Activated T-cell treated with anti-CD3 and anti-CD28 coated beads, Interleukin-2, amount 50 U/mL, for 1 hour (primary cell): ENCODE measurements at places on chromosomes 11 and 22.

DNA sequence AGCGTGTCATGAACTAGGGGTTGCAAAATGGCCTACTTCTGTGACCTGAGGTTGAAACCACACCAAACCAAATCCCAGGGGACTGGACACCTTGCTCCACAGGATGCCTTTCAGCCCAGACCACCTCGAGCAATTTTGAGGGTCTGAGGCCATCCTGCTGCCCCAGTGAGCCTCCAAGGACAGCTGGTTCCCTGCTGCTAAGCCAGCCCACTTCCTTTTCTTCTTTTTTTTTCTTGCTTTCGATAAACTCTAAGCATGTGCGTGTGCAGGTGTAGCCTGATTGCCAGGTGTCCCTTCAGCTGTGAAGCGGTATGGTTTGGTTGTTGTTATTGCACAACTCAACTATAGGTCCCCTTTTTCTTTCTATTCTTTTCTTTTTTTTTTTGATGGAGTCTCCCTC lies 2.7 kb downstream of the CRYBB1 start:
- DNase-seq, result no peak

- no peak for DNase-seq
Observed at GRCh38 chr11:129426776-129427175, 51.1 kb downstream of the BARX2 start.

- DNase-seq, result no peak
Observed at GRCh38 chr11:65954771-65955170, 6.8 kb upstream of the SART1 start.

DNA sequence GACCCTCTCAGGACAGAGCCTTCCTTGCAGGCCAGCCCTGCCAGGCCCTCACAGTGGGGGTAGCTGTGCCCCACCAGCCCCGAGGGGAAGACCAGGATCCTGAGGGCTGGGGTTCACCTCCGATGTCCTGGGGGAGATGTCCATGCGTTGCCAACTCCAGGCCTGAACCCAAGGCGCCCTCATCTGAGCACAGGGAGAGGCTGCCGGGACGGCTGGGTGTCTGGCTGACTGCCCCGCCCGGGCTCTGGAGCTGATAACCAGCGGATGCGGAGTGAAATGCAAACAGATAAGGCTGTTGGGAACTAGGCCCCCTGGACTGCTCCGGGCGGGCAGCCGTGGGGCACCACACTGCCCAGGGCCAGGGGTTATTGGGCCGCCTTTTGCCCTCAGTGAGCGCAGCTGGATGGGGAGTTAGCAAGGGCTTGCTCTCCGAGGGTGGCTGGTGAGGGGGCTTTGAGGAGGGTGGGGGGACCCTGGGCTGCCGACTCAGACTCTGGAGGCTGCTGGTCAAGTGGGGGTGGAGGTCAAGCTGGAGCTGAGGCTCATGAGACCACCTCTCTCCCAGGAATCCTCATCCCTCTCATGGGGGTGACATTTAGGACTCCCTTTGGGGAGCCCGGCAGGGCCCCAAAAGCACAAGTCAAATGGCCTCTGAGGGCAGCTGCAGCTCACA lies 5.6 kb upstream of the MUC6 start:
- DNase-seq, result no peak

GRCh38 chr11:93537767-93538261 lies 5.4 kb downstream of the SMCO4 start:
- no peak for DNase-seq

- DNase-seq, result no peak
Observed at GRCh38 chr11:57566905-57567514, 462 bp downstream of the UBE2L6 start.

GRCh38 chr11:87315229-87315628 lies 277.5 kb downstream of the TMEM135 start:
- no peak for DNase-seq

GRCh38 chr11:30567120-30567519 lies 19.0 kb downstream of the MPPED2 start:
- DNase-seq, result no peak

DNA sequence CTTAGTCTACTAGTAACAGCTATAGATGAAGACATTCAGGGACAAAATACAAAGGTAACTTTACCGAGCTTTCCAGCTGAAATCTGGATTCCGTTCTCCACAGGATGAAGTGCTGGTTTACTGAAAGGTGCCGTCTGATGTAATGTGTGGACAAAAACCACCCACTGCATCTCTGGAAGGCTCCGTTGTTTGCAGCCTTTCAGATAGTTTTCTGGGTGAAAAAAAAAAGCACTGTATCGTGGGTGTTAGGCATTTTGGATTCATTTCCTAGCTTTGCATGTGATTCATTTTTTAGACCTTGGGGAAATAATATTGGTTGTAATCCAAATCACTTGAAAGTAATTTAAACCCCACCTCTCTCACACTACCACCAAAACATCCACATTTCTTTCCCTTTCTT lies 10.4 kb downstream of the JAM3 start:
- DNase-seq, result no peak

DNA sequence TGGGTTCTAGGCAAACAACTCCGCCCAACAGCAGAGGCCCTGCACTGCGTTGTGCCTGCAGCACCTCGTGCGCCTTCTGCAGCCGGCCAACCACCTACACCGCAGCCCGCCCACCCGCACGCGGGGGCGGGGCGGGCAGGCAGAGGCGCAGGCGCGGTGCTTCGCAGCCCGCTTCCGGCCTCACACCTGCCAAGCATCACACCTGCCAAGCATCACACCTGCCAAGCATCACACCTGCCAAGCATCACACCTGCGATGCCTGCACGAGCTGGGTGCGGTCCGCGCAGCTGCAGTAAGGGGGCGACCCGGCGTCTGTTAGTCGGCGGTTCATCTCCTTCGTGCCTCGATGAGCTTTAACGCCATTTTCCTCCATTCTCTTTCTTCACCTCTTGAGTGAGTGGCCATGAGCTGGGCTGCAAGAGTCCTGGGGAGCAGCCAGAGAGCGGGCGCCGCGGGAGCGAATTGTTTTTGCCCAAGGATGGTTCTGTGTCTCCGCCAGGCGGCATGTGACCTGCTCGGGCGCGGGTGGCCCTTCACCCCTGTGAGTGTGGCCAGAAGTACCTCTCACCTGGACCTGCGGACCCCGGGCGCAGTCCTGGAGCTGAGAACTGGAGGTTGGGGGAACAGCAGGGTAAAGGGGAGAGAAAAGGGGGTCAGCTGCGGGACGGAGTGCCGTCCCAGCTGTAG lies at the start of gene LDHAL6A:
Gene LDHAL6A (plus strand): TSS at position 171 of the 687 bp plus-strand sequence. CDS start 825 bp downstream, outside the sequence.
- DNase-seq, result peak; percentile 21

GRCh38 chr22:20571531-20572007 lies 64.2 kb downstream of the MED15 start:
- peak; percentile 75 for DNase-seq

GRCh38 chr11:1131033-1131911 lies 26.5 kb upstream of the MUC5AC start:
- DNase-seq, result no peak

DNA sequence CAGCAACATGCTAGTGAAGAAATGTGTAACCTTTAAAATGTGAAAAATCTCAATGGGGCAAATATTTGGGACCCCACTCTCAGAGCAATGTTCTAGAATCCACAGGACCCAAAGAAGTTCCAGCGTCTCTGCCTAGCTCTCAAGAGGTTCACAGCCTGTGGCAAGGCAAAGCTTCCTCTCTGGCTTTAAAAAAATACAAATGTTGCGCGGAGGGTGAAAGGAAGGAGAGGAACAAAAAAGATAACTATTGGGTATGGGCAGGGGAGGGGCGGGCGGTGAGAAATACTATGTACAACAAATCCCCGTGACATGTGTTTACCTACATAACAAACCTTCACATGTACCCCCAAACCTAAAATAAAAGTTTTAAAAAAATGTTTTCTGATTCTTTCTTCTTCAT lies 53.6 kb downstream of the PITPNB start:
- no peak for DNase-seq

GRCh38 chr11:97516688-97517087 lies 1126.9 kb downstream of the JRKL start:
- DNase-seq, result no peak

GRCh38 chr22:40726514-40726913 lies 47.2 kb downstream of the MCHR1 start:
- DNase-seq, result no peak
